Spinal cord (tissue), 10 donors: ENCODE measurements at places on chromosomes 2 and 18. TPM values are rescaled to one million over a fixed set of nuclear protein-coding genes. Genes with fewer than 3 reads are reported as not detected.

Gene LOXHD1
- 0.22 TPM for total RNA-seq

DNA sequence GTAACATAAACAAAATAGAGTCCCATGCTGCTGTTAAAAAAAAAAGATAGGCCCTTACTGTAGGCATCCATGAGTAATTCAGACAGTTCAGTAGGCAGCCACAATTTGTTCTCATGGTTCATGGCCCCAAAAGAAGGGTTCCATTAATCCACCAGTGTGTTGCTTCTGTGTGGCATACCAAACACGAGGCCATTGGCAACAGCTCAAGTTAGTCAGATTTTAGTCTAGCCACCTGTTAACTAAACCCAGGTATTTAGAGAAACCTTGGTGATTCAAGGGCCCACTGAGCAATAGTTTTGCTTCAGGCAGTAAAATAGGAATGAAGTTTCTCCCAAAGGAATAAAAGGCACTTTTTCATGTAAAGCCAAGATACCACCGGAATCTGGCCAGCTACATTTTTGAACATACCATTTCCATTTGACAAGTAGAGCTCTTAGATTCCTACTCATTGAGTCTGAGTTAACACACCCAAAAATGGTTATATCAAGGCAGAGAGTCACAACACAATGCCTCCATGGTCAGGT is 80.1 kb upstream of the SRD5A2 start:
- no peak for DNase-seq
- H3K4me3 ChIP-seq, result no peak overlapping the region
- no peak overlapping the region for H3K27ac ChIP-seq
- H3K4me1 ChIP-seq, result no peaks in the 10 kb centered on the region
- H3K36me3 ChIP-seq, result no peaks in the 10 kb centered on the region

GRCh38 chr2:20877960-20878359 is 55.1 kb upstream of the LDAH start:
- H3K4me1 ChIP-seq, result no peaks in the 10 kb centered on the region
- H3K36me3 ChIP-seq, result no peaks in the 10 kb centered on the region
- no peak overlapping the region for H3K4me3 ChIP-seq
- no peaks in the 10 kb centered on the region for H3K27me3 ChIP-seq
- no peak overlapping the region for H3K27ac ChIP-seq

- H3K4me1 ChIP-seq, result peaks cover 23% of the 10 kb centered on the region
- no peak overlapping the region for H3K4me3 ChIP-seq
- DNase-seq, result no peak
Observed at GRCh38 chr2:8586457-8587051, 95.3 kb upstream of the ID2 start.

GRCh38 chr2:37740164-37740739 is 68.8 kb upstream of the CDC42EP3 start:
- DNase-seq, result no peak
- H3K27ac ChIP-seq, result no peak overlapping the region
- H3K4me1 ChIP-seq, result no peaks in the 10 kb centered on the region
- H3K36me3 ChIP-seq, result no peaks in the 10 kb centered on the region
- no peak overlapping the region for H3K4me3 ChIP-seq

Gene SLC40A1
- 156 TPM for total RNA-seq

DNA sequence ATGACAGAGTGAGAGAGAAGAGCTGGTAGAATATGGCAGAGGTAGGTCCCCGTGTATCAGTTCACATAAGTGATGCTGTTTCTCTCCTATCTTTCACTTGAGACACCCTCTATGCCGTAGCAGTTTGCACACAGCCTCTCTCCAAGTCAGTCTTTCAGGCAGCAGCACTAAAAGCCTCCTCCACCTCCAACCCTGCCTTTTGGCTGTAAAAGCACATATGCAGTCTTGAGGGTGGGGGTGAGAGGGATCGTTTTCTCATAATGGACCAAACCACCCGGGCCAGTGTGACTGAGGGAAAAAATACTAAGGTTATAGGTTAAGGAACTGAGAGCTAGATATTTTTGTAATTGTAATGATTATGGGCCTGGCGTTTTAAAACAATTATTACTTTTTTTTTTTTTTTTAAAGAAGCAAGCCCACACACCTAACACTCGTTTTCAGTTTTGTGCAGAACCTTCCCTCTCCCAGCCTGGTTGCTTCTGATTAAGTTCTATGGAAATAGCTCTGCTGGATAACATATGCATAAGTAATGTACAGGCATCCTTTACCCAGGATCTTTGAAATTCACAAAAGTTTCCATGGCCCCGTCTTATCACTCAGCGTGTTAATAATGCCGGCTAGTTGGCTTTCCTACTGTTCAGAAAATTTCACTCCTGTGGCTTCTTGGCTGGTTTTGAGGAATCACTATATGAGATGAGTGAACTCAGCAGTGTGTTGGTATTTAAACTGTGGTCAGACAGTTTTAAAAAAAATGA is 112.2 kb upstream of the MEIS1 start:
- no peaks in the 10 kb centered on the region for H3K27me3 ChIP-seq
- no peaks in the 10 kb centered on the region for H3K4me1 ChIP-seq
- H3K4me3 ChIP-seq, result no peak overlapping the region
- H3K27ac ChIP-seq, result no peak overlapping the region

GRCh38 chr2:162465430-162465829 is 121.5 kb downstream of the GCA start:
- no peak overlapping the region for H3K4me3 ChIP-seq
- H3K27me3 ChIP-seq, result no peaks in the 10 kb centered on the region
- H3K4me1 ChIP-seq, result no peaks in the 10 kb centered on the region
- no peak overlapping the region for H3K27ac ChIP-seq
- H3K36me3 ChIP-seq, result no peaks in the 10 kb centered on the region

GRCh38 chr18:73677450-73677849 is 470.2 kb downstream of the FBXO15 start:
- DNase-seq, result no peak
- no peak overlapping the region for H3K27ac ChIP-seq
- H3K4me3 ChIP-seq, result no peak overlapping the region

DNA sequence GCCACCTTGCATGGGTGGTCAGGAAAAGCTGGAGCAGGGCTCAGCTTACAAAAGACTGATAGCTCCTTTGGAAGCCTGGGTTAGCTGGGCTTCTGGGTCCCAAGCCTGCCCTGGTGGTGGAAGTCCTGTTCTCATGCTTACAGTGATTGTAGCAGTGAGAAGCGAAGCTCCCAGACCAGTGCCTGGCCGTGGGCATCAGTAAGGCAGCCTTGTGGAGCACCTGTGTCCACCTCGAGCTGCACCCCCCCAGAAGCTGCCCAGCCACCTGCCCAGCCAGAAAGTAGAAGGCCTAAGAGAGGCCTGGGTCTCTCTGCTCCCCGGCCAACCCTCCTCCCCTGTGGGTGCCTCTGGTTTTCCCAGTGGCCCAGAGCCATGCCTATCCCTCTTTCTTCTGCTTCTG is 10.5 kb downstream of the GLI2 start:
- no peak overlapping the region for H3K27ac ChIP-seq
- peaks cover 23% of the 10 kb centered on the region for H3K4me1 ChIP-seq
- H3K4me3 ChIP-seq, result no peak overlapping the region
- no peak for DNase-seq

Gene IL1R1
- 10.9 TPM for total RNA-seq

Gene OTOS
- not detected for total RNA-seq

Gene DPY30
- 81.1 TPM for total RNA-seq

Gene MOGAT1
- total RNA-seq, result 0.20 TPM

DNA sequence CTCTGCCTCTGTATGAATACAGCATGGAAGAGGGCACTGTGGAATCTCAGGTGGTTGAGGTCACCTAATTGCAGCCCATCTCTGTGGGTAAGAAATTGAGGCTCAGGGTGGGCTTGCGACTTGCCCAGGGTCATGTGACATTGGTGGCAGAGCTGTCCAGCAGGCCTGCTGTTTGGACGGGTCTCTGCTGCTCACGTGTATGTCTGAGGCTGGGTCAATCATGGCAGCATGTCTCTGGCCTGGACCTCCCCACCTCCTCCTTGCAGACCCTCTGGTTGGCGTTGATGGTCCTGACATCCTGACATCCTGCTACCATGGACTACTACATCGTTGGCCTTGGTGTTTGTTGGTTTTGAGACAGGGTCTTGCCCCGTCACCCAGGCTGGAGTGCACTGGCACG is 64.3 kb upstream of the HPCAL1 start:
- peaks cover 3% of the 10 kb centered on the region for H3K27me3 ChIP-seq
- no peak for DNase-seq
- H3K4me3 ChIP-seq, result no peak overlapping the region
- H3K27ac ChIP-seq, result no peak overlapping the region

DNA sequence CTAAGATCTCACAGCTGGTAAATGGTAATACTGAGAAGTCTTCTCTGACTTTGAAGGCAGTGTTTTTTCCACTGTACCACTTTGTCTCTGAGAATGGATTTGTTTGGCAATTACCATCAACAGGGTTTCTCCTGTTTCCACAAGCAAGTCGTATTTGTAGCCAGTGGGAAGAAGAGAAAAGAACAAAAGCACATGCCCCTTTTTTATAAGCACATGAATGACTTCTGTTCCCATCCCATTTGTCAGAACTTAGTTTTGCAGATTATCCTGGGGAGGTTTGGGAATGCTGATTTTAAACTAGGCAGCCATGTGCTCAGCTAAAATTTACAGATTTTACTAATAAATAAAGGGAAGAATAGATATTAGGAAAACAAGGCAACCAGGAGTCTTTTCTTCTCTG is 92.9 kb upstream of the ZSWIM2 start:
- no peak overlapping the region for H3K4me3 ChIP-seq
- no peak overlapping the region for H3K27ac ChIP-seq
- H3K27me3 ChIP-seq, result no peaks in the 10 kb centered on the region
- no peaks in the 10 kb centered on the region for H3K4me1 ChIP-seq
- no peak for DNase-seq

Gene FLACC1
- 7.1 TPM for total RNA-seq

GRCh38 chr2:173424886-173425285 is 70.2 kb downstream of the CDCA7 start:
- DNase-seq, result no peak
- H3K4me3 ChIP-seq, result no peak overlapping the region
- H3K27ac ChIP-seq, result no peak overlapping the region
- no peaks in the 10 kb centered on the region for H3K36me3 ChIP-seq
- no peaks in the 10 kb centered on the region for H3K27me3 ChIP-seq

Gene NETO1
- total RNA-seq, result 10.0 TPM

Gene PDE11A
- total RNA-seq, result 1.9 TPM

DNA sequence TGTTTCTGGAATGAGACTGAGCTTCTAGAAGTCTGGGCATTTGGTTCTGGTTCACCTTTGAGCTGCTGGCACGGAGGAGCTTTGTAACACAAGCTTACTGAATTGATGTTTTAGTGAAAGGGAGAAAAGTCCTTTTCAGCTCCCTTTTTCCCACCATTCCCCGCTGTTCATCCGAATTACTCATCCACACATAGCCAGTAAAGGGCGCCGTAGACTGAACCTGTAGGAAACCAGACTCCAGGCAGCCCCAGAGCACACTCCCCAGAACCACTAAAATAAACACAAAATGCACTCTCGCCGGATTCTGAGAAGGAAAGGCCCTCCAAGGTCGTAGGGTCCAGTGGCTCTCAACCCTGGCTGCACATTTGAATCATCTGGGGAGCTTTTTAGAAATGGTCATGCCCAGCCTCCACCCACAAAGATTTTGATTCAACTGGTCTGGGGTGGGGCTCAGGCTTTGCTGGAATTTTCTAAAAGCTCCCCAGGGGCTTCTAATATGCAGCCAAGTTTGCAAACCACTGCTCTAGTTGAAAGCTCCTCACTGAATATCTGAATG is 29.6 kb downstream of the TCF7L1 start:
- no peak for DNase-seq
- H3K4me3 ChIP-seq, result no peak overlapping the region
- H3K27me3 ChIP-seq, result no peaks in the 10 kb centered on the region
- peak overlapping the region; percentile 53 for H3K27ac ChIP-seq

DNA sequence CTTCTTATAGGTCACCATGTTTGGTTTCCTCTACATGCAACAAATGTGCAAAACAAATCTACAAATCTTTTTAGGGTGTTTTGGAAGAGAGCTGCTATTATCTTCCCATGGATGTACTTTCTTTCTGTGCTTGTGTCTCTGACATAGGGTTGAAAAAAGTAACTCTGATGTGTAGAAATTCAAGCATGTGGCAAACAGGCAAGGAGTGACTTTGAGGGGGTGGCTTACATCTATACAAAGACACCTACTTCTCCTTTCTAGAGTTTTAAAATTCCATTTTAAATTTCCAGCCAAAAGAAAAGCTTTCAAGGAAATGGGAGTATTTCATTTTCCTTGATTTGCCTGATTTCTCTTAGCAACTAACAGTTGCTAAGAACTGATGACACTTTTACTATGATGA is 904.8 kb upstream of the CELF4 start:
- no peaks in the 10 kb centered on the region for H3K27me3 ChIP-seq
- no peak for DNase-seq
- no peak overlapping the region for H3K4me3 ChIP-seq
- H3K36me3 ChIP-seq, result no peaks in the 10 kb centered on the region
- no peak overlapping the region for H3K27ac ChIP-seq
- H3K4me1 ChIP-seq, result no peaks in the 10 kb centered on the region

DNA sequence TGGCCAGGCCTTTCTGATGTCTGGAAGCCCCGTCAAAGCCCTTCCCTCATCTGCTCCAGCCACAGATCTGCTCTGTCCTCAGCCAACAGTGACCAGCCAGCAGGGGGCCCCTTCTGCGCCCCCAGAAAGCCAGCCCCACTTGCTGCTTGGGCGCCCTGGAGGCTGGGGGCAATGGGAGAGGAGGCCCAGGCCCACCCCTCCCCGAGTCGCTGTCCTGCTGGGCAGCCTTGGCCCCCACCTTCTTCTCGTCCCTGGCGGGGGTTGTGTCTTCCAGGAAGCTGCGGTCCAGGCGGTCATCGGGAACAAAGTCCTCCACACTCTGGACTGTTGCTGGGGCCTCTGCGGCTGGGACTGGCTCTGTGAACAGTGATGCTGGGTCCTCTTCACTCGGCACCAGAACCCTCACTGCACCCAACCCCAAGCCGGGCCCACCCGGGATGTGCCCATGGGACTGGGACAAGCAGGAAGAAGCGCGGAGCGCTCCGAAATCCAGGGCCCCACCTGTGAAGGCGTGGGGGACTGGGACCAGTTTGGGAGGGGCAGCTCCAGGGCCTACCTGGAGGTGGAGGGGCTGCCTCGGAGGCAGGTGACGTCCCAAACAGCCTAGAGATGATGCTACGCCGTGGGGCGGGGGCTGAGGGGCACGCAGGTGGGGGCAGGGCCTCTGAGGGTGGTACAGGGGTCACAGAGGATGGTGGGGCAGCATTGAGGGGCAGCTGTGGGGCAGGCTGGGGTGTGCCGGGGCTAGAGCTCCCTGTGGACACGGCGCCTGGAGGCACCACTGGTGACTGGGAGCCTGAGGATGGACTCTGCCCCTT is 257.6 kb downstream of the ANKRD30B start:
- no peaks in the 10 kb centered on the region for H3K27me3 ChIP-seq
- H3K27ac ChIP-seq, result no peak overlapping the region
- no peaks in the 10 kb centered on the region for H3K36me3 ChIP-seq
- H3K4me1 ChIP-seq, result no peaks in the 10 kb centered on the region
- DNase-seq, result no peak
- no peak overlapping the region for H3K4me3 ChIP-seq

DNA sequence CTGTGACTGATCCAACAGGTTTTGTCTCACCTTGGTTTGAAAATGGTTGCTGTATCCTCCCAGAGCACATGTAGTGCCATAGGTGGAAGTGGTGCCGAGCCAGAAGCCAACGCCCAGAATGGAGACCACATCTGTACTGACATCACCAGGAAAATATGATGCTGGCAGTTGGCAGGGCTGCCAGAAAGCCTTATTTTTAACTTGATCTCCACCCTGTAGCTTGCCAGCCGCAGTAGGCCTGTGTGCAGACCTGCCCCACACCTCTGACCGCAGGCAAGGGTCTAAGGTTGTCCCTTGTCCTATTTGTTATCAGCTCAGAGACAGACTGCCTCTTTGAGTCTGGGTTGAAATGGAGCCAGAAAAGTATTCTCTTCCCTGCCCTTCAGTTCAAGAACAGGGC is 123.5 kb upstream of the EML6 start:
- H3K36me3 ChIP-seq, result peaks cover 21% of the 10 kb centered on the region
- H3K27ac ChIP-seq, result peak overlapping the region; percentile 71
- no peaks in the 10 kb centered on the region for H3K27me3 ChIP-seq
- no peak for DNase-seq

Gene VWC2L
- 3.0 TPM for total RNA-seq
